ENCODE measurements at places on chromosomes 5 and 9.

GRCh38 chr5:40551496-40552491 is 127.9 kb upstream of the PTGER4 start:
- no peak for DNase-seq

- DNase-seq, result no peak
Observed at GRCh38 chr5:107553117-107553555, 117.6 kb downstream of the EFNA5 start.

DNA sequence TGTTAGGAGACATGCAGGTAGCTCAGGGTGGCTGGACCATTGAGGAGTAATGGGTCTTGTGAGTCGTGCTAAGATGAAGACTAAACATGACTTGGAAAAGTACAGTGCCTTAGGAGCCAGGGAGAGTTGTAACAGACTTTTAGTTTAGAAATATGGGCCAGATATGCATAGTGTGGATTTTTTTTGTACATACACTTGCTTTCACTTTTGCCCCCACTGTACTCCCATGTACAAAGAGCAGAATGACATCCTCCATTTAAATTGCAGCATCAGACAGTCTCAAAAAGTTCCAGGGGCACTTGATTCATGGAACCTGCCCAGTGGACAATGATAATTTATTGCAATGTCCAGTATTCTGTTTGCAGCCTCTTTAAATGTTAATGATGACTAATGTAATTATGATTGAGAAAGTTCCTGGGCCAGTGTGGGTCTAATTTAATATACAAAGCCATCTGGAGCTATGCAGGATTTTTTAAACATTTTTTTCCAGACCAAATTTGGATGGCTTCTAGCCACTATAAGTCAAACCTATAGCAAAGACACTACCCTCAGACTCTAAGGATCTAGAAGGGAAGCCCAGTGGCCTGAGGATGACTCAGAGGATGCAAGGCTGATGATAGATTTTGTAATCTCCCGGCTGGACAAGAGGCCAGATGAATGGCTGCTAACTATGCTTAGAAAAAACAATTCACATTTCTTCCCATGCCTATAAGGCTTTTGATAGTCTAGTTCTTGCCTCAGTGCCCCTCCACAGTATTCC is 80.1 kb downstream of the TRPC7 start:
- DNase-seq, result no peak

DNA sequence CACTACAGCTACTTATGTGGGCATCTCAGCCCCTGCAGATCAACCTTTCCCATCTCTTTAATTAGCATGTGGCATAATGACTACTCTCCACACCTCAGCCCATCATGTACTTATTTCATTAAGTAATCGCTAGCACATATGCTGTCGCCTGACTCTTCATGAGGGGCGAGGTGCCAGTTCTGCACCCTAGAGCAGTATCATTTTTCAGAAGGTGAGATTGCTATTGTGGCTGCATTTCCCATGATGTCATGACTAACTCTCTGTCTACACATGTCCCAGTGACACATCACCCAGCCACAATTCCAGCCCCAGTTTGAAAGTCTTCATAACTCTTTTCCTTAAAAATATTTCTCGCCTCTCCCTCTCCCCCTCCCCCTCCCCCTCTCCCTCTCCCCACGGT is 7.6 kb upstream of the F2RL1 start:
- no peak for DNase-seq

- DNase-seq, result no peak
Observed at GRCh38 chr5:133130387-133131118, 78.7 kb downstream of the HSPA4 start.

GRCh38 chr5:1564182-1564748 is 40.5 kb upstream of the LPCAT1 start:
- no peak for DNase-seq

DNA sequence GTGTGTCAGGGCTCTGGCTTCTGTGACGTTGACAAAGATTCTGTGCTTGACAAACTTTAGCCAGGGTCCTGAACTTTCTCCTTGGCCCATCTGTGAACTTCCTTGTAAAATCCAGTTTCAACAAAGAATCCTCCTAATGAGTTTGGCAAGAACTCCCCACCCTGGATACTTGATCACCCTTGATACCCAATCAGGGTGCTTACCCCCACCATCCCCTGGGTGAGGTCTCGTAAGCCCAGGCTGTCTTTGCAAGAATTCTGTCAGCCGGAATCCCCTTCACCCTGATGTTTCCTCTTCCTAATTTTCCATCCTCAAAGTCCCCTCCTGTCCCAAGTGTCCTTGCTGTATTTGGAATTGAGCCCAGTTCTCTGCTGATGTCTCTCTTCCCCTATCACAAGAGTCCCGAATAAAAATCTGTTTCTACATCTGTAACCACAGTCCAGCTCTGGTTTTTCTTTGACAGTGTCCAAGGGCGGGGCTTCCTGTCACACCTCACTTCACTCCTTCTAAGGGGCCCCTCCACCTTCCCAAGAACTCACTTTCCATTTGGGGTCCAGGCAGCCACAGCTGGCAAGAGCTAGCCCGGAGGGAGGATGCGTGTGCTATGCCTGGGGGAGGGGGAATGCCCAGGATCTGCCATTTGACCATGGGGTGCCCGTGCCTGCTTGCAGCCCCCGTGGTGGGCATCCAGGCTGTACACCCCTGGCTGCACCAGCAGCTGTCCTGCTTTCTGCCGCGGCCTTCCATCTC is 2.7 kb upstream of the CARD19 start:
- DNase-seq, result no peak

DNA sequence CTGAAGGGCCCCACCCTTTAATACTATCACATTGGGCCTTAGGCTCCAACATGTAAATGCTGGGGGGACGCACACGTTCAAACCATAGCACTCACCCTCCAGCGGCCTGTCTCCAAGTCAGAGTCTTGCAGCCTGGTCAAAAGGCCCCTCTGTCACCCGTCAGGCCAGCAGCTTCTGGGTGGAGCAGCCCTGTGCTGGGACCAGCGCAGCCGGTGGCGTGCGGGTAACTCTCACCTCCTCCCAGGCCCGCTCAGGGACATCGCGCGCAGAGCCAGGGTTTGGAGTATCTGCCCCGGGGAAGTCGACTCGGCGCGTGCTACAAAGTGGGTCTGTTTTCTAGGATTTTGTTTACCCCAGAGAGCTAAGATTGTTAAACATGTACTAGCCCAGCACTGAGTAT is 93.0 kb upstream of the COL5A1 start:
- DNase-seq, result no peak

DNA sequence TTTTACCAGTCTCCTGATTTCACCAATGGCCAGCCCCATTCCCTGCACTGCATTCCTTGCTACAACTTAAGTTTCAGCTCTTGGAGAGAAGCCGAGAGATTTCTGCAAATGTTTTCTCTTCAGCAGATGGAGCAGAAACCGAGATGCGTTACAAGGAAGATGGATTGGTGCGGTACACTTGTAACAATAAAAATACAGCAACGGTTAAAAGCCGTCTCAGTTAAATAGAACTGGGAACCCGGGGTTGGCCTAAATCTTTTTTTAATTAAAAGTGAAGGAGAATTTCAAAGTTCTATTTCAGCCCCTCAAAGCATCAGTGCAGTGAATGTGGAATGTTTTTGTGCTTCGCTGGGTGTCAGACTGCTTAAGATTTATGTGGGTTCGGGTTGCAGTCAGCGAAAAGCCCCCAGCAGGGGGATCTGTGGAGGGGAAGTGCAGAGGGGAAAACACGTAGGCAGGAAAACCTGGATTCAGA is 19.8 kb downstream of the BRINP1 start:
- no peak for DNase-seq

- no peak for DNase-seq
Observed at GRCh38 chr5:159208514-159209437, 577 bp downstream of the RNF145 start.

- DNase-seq, result no peak
Observed at GRCh38 chr9:121676926-121677325, 25.5 kb downstream of the DAB2IP start.

DNA sequence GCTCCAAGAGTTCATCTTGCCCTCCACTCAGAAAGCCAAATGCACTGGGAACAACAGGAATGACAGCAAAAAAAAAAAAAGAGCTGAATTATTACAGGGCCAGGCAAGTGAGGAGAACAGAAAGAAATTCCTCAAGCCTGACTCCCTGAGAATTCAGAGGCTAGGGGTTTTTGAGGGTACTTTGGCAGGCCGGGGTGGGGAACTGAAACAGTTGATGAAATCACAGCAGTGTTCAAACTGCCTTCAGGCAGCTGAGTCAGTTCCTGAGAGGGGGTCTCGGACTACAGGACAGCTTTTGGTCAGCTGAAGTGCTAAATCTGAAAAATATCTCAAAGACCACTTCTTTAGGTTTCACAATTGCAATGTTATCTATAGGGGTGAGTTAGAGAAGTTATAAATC is 419.4 kb downstream of the SEMA5A start:
- DNase-seq, result no peak

GRCh38 chr5:179870952-179871351 is 12.3 kb upstream of the MRNIP start:
- DNase-seq, result no peak

GRCh38 chr9:84670138-84671041 is 861 bp downstream of the NTRK2 start:
- DNase-seq, result no peak

DNA sequence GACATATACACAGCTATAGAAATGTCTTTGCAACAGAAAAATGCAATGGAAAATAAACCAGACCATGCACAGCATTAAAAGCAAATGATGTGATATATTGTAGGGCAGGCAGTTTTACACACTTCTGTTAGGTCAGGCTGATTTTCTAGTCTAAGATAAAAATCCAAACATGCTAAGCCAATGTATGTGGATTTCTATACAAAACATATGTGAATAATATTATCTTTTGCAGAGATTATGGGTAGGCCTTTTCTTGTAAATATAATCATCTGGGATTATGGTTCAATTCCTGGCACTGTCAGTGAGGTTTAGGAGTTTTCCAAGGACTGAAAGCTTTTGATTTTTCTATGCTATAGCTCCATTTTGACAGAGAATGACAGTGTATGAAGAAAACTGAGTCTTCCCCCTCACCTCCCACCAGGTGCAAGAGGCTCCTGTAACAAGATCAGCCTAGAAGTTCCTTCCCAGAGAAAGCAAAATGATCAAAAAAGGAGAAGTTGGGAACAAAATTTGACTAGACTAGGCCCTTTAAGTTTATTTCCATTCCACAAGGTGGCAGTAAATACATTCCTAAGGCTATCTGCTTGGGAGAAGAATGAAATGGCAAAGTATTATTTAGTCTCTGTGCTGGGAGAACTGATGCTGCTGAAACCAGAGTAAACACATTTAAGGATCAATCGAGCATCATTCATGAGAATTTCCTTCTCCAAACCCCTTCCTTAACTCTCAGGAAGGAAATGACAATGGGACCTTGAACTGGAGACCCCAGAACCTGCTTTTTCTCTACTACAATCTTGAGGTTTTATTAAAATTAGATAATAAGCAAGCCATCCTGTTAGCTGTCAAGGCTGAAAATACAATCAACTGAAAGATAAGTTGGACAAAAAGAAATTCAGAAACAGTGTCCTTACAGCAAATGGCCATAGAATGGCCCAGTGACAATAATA is 133.0 kb upstream of the TUT7 start:
- DNase-seq, result no peak

DNA sequence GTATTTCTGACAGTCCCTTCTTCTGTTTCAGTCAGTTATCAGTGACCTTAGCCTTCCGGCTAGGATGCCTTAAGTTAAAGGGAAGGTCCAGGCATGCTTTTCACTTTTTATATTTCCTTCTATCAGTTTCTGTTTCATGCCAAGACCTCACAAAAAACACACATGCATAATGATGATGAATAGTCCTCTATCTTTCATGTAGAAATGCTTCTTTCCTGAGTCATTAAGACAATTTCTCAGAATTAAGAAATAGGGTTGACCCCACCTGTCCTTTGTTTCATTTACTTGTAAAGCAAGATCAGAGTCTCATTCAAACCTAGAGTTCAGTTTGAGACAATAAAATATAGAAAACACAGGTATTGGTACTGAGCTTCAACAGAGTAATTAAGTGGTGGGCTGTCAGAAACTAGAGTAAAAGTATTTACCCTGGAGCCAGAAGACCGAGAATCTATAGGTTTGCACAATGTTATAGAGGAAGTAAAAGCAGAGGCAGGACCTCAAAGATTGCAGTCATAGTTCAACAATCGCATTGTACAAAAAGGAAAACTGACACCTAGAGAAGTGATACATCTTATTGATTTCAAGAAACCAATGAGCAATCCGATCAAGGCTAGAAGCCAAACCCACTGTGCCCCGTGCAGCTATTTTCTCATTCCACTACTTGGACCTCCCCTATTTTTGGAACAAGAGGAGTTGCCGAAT is 118.7 kb upstream of the PUM3 start:
- no peak for DNase-seq

DNA sequence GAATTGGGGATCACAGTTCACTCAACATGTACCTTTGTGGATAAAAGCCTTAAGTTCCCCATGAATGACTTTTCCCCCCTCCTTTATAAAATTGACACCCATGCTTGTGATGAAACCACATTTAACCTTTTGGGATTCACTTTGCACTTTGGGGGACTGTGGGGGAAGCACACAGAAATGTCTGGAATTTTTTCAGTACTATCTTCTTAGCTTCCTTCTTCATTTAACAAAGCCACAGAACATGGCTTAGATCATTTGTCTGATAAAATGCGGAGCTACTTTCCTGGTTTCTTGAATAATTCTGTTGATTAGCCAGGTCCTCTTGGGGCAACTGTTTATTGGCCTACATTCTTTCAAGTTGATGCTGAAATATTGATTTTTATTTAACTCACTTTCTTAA is 29.9 kb downstream of the TNFSF15 start:
- no peak for DNase-seq

DNA sequence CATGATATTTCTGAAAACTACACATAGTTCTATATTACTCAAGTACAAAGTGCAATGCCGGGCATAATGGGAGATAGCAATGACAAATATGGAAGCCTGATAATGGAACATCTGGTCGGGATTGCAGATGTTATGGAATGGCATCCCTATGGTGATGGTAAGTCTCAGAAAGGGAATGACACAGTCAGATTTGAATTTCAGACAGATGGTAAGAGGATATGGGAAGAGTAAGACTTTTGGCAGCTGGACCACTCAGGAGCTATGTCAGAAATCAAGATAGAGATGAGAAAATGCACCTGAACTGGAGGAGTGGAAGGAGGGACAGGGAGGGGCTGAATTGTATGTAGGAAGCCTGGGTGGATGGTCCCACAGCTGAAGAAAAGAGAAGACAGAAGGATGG is 200.0 kb downstream of the DTWD2 start:
- no peak for DNase-seq

DNA sequence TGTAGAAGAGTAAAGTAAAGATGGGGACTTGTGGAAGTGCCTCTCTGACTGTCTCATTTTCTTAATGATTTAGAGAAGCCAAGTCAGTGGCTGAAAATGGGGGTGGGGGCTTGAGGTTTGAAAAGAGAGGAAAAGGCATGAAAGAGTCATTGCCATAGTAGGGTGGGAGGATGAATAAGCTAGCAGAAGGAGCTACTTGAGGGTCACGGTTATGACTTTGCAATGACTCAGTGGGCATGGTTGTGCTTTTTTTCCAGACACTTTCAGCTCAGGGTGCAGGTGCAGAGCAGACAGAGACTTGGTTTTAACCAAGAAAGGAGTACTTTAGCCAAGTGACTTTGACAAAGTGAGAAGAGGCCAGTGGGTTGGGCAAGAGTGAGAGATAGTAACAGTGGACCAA is 117.8 kb downstream of the PTTG1 start:
- DNase-seq, result no peak

GRCh38 chr9:90787771-90788460 is 13.7 kb upstream of the SYK start:
- DNase-seq, result no peak
